ENCODE measurements at places on chromosomes 3 and 15.

DNA sequence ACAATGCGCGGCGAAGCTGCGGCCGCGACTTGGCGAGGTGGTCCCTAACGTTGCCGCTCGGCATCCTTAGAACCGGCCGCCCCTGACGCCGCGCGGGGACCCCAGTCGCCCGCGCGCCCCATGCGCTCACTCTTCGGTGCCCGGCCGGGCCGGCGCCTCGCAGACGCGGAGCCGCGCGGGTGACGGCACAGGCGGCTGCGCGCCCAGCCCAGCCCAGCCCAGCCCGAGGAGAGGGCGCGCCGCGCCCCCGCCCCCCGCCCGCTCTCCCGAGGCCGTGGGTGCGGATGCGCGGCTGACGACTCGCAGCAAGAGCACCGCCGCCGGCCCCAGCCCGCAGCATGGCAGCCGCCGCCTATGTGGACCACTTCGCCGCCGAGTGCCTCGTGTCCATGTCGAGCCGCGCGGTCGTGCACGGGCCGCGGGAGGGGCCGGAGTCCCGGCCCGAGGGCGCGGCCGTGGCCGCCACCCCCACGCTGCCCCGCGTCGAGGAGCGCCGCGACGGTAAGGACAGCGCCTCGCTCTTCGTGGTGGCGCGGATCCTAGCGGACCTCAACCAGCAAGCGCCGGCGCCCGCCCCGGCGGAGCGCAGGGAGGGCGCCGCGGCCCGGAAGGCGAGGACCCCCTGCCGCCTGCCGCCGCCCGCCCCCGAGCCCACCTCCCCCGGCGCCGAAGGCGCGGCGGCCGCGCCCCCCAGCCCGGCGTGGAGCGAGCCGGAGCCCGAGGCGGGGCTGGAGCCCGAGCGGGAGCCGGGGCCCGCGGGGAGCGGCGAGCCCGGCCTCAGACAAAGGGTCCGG is 437 bp downstream of the KLF13 start:
- peak; percentile 62 for DNase-seq

DNA sequence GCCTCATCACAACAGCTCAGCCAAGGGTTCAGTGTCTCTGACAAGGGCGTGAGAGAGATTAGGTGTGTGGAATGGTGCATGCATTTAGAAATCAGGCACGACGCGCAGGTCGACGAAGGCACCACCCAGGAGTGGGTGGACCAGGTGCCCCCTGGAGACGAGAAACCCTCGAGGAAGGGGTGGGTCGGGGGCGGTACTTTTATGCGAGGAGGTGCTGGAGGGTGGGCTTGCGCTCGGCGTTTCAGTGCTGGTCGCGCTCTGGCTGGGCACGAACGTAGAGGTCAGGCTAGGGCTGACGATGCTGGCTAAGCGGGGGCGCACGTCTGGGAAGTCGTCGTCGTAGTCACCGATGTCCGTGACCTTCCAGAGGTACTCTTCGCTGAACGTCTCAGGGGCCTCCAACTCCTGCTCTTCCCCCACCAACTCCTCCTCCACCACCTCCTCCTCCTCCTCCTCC is 393 bp downstream of the ERICH6 start:
- no peak for DNase-seq

GRCh38 chr3:158863247-158863646 is 61.4 kb downstream of the MFSD1 start:
- DNase-seq, result no peak

DNA sequence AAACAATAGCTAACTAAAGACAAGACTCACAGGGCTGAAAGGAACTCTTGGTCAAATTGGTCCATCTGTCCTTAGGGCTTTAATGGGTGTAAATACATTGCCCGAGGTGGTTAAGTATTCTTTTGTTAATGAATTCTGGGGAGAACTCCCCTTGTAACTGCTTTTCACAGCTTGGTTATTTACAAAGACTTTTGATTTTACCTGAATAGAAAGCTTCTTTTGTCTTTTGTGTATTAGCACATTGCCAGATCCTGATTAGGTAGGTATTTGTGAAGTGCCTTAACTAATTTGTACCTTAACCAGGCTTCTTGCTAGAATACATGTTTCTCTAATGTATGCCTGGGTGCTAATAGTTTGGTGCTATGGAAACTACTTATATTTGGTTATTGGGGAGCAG is 14.0 kb downstream of the CHD2 start:
- no peak for DNase-seq

GRCh38 chr15:59993950-59994401 is 10.1 kb upstream of the FOXB1 start:
- DNase-seq, result no peak

- no peak for DNase-seq
Measured at GRCh38 chr15:101115786-101116680, 135.8 kb downstream of the CHSY1 start.

GRCh38 chr3:20103731-20104130 is 63.5 kb downstream of the KAT2B start:
- no peak for DNase-seq

- DNase-seq, result no peak
Measured at GRCh38 chr15:26504009-26504408, 268.9 kb downstream of the GABRB3 start.
